ENCODE measurements at places on chromosomes 2 and 18. TPM values are rescaled to one million over a fixed set of nuclear protein-coding genes. Genes with fewer than 3 reads are reported as not detected.
A peak's percentile ranks its signal among the peaks of the same experiment; 100 is the strongest.

The SLC9A2 gene
- polyA plus RNA-seq: not detected

DNA sequence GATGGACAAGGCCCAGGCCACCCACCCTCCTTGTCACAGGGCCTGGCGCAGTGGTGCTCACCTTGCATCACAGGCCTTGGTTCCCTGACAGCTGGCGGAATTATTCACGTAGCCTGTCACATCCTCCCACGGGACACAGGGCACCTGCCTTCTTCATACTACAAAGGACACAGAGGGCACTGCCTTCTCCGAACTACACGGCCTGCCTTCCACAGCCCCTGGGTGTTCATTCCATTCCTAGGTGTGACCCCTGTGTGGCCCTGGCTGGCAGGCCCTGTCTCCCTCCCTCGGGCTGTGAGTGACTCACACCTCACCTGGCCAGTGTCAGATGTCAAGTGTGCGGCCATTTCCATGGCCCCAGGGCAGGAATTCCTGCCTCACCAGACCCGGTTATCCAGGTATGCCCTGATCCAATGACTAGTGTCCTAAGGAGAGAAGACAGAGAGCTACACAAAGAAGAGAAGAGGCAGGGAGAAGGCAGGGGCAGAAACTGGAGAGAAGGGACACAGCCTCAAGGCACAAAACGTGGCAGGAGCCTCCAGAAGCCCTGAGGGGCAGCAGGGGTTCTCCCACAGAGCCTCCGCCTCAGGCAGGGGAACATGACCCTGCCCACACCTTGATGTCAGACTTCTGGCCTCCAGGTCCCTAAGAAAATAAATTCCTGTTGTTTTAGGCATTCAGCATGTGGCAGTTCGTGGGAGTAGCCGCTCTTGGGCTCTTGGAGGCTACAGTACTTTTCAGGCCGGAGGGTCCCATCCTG lies 43.4 kb downstream of the MBP start:
- no peak for DNase-seq

DNA sequence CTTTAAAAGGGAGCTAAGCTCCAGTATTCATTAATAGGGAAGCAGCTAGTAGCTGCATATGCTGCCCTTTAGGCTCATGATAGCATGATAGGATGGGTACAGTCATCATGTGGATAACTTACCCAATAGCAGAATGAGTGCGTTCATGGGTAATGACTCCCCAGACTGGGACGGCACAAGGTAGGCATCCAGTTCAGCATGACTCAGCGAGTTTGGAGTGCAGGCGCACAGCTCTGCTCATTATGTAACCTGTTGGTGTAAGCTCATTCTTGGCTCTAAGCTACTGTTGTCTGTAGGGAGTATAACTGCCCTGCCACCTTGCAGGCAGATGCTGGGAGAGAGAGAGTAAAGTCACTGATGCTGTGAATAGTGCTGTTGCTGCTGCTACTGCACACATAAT lies 209.2 kb upstream of the SYT4 start:
- DNase-seq: no peak

DNA sequence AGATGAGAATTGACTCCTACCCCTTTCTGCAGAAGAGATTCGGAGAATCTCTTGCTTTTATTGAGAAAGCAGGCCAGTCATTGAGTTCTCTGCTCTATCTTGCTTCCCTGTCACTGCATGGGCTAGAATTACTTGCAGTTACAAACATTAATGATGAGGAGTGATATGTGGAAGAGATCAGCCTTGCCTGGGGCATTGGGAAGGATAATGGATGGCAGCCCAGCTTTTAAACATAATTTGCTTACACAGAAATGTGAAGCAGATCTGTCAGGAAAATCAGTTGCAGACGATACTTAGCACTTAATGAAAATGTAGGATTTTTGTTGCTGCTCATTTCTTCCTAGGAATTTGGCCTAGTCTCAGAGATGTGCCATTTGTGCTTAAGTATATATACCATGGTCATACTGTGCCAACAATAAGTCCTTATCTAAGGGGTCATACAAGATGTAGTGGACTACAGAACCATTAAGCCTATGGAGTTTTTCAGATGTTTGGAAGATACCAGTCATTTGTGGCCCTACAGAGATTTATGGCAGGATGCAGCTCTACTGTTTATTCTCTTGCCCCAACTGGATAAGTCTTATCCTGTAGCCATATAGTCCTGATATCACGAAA lies 92.7 kb downstream of the XRCC5 start:
- DNase-seq: no peak

The FSHR gene
- not detected for polyA plus RNA-seq

DNA sequence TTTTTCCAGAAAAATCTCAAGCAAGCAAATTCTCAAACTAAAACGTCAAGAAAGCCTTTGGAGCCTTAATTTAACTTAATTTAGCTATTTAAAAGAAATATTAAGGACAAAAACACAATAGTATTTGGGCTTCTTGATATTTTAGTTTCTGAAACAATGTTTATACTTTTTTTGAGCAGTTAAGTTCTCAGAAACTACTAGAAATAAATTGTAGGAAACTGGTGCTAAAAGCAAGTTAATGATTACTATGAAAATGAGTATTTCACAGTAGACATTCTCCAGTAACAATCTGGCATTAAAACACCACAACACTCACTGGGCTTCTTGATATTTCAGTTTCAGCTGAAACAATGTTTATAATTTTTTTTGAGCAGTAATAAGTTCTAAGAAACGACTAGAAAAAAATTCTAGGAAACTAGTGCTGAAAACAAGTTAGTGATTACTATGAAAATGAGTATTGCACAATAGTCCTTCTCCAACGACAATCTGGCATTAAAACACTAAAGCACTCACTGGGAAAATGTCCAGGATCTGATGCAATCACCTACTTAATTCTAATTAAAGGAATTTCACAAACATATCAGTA lies 45.1 kb downstream of the TRAK2 start:
- peak; percentile 39 for DNase-seq

The ADAM23 gene
- polyA plus RNA-seq: 6.6 TPM

- DNase-seq: no peak
Observed at GRCh38 chr2:98454500-98455235, 10.0 kb downstream of the INPP4A start.

GRCh38 chr2:190069936-190070696 lies 7.6 kb upstream of the MSTN start:
- DNase-seq: peak; percentile 43

DNA sequence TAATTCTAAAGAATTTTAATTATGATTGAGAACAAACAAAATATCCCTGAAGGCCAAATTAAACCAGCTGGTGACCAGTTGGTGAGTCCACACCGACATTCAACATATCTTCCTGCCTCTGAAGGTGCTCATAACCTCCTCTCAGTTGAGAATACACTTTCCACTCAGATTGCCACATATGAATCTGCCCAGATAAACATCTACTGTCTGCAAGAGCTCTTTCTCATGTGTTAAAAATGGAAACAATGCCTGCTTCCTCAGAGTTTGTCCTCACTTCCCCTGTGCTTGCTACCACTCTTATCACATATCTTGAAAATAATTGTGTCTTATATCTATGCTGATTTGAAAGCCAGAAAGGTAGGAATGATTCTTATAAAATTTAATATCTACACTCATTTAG lies 177.7 kb upstream of the GULP1 start:
- no peak for DNase-seq

GRCh38 chr2:47569658-47570475 lies 166.9 kb downstream of the MSH2 start:
- DNase-seq: no peak

GRCh38 chr2:55408918-55409868 lies 10.5 kb downstream of the CCDC88A start:
- DNase-seq: no peak

GRCh38 chr2:176924909-176925534 lies 287.6 kb upstream of the HNRNPA3 start:
- DNase-seq: no peak

- no peak for DNase-seq
Observed at GRCh38 chr2:145146691-145147090, 626.8 kb upstream of the ZEB2 start.

The DOK6 gene
- 0.16 TPM for polyA plus RNA-seq

DNA sequence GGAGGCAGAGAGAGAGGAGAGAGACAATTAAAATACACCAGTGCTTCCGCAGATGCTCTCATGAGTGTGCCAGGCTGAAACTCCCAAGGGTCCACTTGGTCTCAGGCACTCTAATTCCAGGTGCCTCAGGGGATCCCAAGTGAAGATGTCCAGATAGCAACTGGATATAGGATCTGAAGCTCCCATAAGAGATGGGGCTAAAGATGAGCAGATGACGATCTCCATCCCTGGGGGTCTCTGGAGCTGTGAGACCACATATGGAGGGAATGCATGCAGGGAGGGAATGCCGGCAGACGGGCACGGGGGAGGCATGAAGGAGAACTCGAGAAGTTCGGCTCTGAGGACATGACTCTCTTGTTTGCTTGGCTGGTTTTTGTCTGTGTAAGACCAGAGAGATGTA lies 223.7 kb upstream of the RAB6C start:
- no peak for DNase-seq

DNA sequence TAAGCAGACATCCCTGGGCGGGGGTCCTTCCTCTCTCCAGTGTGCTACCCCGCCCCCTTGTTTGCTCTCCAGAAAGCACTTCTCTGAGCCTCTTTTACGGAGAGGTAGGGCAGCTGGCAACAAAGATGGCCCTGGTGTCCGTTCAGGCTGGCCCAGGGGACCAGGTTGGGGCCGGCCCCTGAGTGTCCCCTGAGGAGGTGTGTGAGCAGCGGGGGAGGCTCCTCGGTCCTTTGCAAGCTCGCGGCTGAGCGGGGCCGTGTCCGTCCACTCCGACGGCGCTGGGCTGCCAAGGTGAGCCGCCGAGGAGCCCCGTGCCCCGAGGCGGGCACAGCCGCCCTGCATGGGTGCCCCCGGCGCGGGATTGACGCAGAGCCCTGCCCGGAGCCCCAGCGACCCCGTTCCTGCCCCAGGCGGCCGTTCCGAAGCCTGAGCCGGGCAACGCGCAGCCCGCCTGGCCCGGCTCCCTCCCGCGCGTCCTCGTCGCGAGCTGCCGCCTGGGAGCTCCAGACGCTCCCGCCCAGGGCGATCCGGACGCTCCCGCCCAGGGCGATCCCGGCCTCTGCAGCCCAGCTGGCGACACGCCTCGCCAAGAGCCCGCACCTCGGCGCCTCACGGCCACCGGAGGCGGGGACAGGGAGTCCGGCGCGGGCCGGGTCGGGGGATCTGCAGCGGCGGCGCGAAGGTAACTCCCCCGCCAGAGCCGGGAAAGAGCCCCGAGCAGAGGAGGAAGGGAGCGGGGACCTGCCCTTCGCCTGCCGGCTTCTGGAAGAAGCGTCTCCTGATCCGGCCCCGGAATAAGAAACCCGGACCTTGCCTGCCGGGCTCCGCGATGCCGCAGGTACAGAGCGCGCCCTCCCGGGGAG lies at the start of gene PROKR1:
Gene PROKR1 (plus strand): TSS at position 569 of the 863 bp plus-strand sequence. CDS start 2,243 bp downstream, outside the sequence.
- DNase-seq: no peak

The ITM2C gene
- 551 TPM for polyA plus RNA-seq

The B3GNT2 gene
- polyA plus RNA-seq: 8.6 TPM

GRCh38 chr2:181985632-181986205 lies at the start of gene PPP1R1C:
Gene PPP1R1C, plus strand, starts transcription at chr2:181985853. Its CDS starts 258 bp downstream, at chr2:181986111.
- no peak for DNase-seq

The CHN1 gene
- 207 TPM for polyA plus RNA-seq

The KCNK3 gene
- 0.04 TPM for polyA plus RNA-seq

DNA sequence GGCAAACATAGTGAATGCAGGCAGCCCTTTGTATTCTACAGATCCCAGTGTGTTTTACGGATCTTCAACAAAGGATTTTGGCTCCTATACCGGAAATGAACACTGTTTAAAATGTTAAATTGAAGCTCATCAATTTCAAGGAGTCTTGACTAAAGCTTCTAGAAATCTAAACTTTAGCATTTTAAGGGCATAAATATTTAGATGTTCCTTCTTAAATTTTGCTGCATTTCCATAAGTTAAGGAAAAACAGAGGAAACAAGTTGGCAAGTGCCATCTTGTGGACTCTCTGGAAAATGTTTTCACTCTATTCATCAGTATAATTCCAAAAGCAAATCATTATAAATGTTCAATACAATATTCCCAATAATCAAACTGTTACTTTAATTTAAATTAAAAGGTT lies 19.6 kb downstream of the CHN1 start:
- DNase-seq: no peak

GRCh38 chr2:42385225-42385624 lies 24.2 kb upstream of the COX7A2L start:
- no peak for DNase-seq

The DDX1 gene
- 121 TPM for polyA plus RNA-seq

DNA sequence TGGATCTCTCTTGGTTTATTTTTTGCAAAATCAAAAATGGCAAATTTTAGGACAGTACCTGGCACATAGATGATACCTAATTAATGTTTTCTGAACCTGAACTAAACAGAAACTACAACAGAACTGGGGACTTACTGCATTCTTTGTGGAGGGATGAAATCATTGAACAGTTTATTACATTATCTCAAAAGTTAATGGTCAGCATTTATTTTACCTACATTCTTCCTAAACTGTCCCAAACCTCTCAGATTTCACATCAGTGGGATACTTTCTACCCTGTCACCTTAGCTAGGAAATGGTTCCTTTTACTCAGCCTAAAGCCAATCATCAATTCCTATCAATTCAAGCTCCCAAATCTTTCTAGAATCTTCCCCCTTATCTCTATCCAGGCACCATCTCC lies 10.3 kb downstream of the NIF3L1 start:
- DNase-seq: no peak

- DNase-seq: no peak
Observed at GRCh38 chr18:12052866-12053265, 40.8 kb upstream of the ANKRD62 start.

The HTRA2 gene
- 22.4 TPM for polyA plus RNA-seq

- no peak for DNase-seq
Observed at GRCh38 chr2:46001290-46001689, 295.9 kb upstream of the EPAS1 start.

- DNase-seq: no peak
Observed at GRCh38 chr18:27709344-27709743, 467.6 kb downstream of the CDH2 start.

DNA sequence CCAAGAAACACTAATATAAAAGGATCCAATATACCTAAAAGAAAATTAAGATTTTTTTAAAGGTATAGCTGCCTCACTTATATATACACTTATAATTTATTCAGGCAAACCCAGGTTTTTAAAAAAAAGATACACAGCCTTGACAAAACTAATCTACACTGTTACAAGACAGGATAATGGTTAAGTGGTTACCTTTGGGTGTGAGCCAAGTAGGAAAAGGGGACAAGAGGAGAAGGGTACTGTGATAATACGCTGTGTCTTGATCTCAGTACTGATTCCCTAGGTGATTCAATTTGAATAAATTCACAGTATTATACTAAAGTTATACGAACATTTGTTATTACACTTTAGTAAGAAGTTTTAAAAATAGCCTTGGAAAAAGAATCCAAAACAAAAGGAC lies 30.6 kb downstream of the KLHL41 start:
- DNase-seq: no peak

The ADCY3 gene
- 41.1 TPM for polyA plus RNA-seq

DNA sequence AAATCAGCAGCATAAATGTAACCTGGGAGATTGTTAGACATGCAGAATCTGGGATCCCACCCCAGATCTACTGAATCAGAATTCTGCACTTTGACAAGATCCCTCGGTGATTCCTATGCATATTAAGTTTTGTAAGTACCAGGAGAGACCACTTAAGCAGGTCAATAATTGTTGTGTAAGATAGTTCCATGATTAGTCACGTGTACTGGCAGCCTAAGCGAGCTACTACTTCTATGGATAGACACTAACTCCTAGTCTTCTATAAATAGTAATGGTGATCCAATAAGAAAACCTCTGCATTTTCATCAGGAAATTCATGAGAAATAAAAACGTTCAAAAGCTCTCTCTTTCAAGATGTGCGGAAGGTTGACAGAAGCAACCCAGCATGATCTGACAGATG lies 988.2 kb upstream of the CHAC2 start:
- DNase-seq: no peak

- peak; percentile 90 for DNase-seq
Observed at GRCh38 chr2:199228887-199229819, 228.6 kb downstream of the SATB2 start.

The SRD5A2 gene
- polyA plus RNA-seq: not detected

The ERFE gene
- 2.4 TPM for polyA plus RNA-seq

The PROC gene
- polyA plus RNA-seq: not detected
